ENCODE measurements at places on chromosomes 3 and 15.

GRCh38 chr3:31421314-31422048, 111.2 kb upstream of the STT3B start:
- DNase-seq: no peak

DNA sequence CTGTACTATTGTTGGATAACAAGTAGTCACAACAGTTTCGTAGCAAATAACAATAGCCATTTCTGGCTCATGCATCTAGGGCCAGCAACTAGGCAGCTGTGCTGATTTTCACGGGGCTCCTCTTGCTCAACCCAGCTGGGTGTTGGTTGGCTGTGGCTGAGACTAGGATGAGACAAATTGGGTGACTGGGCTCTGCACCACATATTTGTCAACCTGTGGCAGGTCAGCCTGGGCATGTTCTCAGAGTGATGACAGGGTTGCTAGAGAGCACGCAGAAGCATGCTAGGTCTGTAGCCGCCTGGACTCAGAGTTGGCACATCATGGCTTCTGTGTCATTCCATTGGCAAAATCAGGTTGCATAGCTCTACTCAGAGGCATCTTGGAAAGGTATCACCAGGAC, 175.9 kb downstream of the OTOL1 start:
- DNase-seq: no peak

DNA sequence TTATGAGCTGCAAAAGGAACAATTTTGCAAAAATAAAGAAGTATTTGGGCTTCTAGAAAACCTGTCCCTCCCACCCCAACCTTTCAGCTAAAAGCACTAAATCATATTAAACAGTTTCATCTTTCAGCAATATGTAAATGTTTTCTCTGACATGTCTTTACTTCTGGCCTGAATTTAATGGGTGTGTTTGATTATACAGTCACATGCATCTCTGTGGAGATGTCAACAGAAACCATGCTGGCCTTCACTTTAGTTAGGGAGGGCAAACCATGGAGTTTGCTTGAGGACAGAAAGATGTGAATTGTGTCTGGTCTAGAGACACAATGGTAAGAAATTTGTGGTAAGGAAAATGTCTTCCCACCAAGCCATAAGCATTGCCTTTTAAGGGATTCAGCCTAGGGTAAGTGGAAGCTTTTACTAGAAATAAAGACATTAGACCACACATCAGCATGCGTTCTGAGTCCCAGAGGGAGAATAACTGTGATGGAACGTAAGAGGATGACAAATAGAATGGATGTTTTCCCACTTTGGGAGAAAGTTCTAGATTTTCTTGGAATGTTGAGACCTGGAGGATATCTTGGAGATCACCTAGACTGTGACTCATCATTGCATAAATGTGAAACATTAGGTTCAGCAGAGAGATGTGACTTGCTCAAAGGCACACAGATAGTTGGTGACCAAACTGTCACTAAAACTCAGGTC, 68.9 kb downstream of the ST8SIA2 start:
- DNase-seq: no peak

GRCh38 chr3:9020426-9020825, 57.2 kb upstream of the RAD18 start:
- no peak for DNase-seq

- DNase-seq: no peak
These were observed 133.7 kb downstream of the ANXA2 start for GRCh38 chr15:60264088-60264487.

GRCh38 chr3:144746631-144747030, 775.0 kb downstream of the DIPK2A start:
- DNase-seq: no peak

DNA sequence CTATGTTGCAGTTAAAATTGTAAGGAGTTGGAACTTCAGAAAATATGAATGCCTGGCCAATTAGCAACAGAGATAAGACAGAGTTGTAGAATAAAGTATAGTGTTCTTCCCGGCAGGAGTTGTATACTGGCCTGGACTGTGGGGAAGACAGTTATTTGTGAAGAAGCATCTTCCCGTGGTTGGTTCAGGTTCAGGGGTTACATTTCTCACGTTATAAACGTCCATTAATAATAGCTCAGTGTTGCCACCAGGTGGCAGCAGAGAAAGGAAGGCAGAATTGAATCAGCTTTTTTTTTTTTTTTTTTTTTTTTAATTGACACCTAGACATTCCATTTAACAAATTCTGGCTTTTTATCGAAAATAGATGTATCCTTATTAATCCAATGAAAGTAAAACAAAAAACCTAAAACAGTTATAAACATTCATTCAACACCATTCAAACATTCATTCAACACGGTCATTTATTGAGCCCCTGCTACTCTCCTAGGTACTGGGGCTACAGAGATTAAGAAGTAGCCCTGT, 66.4 kb upstream of the NR2E3 start:
- DNase-seq: no peak

- no peak for DNase-seq
These were observed 5.3 kb downstream of the ZNF620 start for GRCh38 chr3:40511031-40511718.

GRCh38 chr3:56233742-56234141, 234.5 kb downstream of the ERC2 start:
- DNase-seq: no peak

Data from H9 (cell line).